Activated CD4-positive, alpha-beta T cell treated with anti-CD3 and anti-CD28 coated beads, Interleukin-2, Interleukin-4, amounts not matched to agents 100 ng/mL and 50 ng/mL, durations not matched to agents 16 hours and 8 hours (primary cell): ENCODE measurements at places on chromosomes 5 and 9.

GRCh38 chr9:129761293-129761900 lies 8.6 kb upstream of the PTGES start:
- no peak for DNase-seq

- no peak for DNase-seq
These were observed 603 bp downstream of the PPIP5K2 start for GRCh38 chr5:103120607-103121200.

DNA sequence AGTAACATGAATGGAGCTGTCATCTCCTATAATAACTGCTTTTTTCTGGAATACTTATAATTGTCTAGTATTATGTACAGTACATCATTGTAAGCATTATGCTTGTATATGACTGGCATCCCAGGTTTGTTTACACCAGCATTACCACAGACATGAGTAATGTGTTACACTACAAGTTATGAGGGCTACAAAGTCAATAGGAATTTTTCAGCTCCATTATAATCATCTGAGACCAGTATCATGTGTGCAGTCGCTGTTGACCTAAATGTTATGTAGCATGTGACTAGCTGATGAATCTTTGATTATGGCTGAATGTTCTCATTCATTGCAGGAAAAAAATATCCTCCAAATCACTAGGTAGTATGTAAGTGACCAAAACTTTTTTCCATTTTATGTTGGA lies 2.2 kb downstream of the ZCCHC9 start:
- no peak for DNase-seq

GRCh38 chr9:137227054-137227852 lies at the start of gene RNF224:
RNF224 (plus strand) TSS chr9:137227502; CDS start chr9:137228336, 834 bp downstream.
- DNase-seq = peak; percentile 85

DNA sequence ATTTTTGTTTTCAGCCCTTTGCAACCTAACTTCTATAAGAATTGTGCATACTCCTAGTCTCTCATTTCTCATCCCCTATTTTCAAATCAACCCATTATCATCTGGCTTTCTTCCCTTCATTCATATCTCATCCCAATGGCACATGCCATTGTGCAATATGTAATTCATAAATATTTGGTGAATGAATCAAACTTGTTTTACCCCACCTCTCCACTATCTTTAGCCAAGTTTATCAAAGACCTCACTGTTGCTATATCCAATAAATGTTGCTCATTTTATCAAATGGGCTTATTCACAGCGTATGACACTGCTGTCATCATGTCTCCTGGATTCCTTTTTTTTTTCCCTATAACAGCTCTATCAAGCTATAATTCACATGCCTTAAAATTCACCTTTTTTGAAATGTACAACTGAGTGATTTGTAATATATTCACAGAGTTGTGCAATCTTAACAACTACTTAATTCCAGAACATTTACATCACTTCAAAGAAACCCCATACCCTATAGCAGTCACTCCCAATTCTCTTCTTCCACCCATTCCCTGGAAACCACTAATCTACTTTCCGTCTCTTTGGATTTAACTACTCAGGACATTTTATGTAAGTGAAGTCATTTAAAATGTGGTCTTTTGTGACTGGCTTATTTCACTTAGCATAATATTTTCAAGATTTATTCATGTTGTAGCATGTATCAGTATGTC lies 214.4 kb upstream of the PAPPA start:
- DNase-seq = no peak

GRCh38 chr5:124641154-124641792 lies 105.2 kb downstream of the ZNF608 start:
- DNase-seq = no peak

DNA sequence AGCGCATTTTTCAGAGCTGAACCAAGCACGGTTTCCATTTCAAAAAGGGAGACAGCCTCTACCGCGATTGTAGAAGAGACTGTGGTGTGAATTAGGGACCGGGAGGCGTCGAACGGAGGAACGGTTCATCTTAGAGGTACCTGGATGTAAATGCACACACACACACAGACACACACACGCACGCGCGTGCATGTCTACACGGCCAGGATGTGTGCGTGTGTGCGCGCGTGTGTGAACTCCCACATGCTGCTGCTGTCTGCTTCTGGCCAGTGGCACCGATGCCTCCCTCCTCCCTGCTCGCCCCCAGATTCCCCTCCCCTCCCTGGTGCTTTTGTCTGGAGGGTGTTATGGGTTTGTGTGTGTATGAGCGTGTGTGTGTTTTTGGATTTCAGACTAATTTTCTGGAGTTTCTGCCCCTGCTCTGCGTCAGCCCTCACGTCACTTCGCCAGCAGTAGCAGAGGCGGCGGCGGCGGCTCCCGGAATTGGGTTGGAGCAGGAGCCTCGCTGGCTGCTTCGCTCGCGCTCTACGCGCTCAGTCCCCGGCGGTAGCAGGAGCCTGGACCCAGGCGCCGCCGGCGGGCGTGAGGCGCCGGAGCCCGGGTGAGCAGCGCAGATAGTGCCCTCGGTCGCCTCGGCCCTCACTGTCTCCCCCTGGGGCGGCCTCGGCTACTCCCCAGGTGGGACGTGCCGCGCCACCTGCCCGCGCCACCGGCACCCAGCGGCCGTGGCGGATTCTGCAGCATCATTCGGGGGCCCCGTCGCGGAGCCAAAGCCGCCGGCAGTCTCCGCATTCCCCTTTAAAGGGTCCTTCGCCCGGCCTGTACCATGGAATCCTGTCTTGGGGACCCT lies at the start of gene NTRK2:
NTRK2 (plus strand) TSS at position 442 of the 850 bp plus-strand sequence. CDS start 1,020 bp downstream, outside the sequence.
- DNase-seq = peak; percentile 10
